CD4-positive, alpha-beta T cell treated with Interleukin-15 for 4 hours (primary cell): ENCODE measurements at places on chromosomes 5 and 9.

- no peak for DNase-seq
Measured at GRCh38 chr9:79195879-79196278, 375.9 kb upstream of the TLE4 start.

- no peak for DNase-seq
Measured at GRCh38 chr5:79694652-79695051, 5.0 kb downstream of the CMYA5 start.

DNA sequence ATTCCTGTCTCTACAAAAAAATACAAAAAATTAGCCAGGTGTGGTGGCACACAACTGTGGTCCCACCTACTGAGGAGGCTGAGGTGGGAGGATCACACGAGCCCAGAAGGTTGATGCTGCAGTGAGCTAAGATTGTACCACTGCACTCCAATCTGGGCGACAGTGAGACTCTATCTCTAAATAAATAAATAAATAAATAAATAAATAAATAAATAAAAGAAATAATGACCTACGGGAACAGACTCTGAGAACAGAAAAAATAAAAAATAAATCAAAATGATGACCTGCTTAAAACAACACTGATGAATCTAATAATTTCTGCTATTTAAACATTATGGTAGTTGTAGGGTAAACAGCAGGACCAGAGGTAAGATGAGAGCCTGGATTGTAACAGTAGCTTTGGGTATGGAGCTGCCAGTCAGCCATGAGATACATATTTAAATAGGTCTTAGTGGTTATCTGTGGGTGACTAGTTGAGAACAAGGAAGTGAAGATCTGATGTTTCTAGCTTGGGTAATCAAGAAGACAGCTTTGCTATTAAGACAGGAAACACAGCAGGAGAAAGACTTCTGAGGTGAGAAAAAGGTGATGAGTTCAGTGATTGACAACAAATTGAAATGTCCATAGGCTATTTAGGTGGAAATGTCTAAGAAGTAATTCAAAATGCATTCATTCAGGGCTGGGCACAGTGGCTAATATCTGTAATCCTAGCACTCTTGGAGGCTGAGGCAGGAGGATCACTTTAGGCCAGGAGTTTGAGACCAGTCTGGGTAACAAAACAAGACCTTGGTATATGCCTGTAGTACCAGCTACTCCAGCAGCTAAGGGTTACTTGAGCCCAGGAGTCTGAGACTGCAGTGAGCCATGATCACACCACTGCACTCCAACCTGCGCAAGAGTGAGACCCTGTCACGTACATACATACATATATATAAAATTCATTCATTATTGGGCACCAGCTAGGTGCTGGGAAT, 11.0 kb downstream of the RNF145 start:
- DNase-seq: peak; percentile 40

DNA sequence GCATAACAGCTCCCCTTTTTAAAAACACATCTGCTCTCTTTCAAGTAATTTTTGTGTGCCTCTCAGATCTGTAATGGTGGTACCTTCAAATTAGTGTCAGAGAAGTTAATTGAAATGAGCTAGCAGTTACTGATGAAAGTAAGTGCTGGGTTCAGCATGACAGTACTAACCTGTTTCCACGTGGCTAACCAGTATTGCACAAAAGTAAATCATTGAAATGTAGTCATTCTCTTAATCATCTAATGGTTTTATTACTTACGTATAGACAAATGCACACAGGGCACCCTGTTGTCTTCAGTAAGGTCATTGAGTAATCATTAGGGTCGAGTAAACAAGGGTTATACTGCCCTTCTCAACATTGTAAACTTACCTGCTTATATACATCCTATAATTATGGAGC, 157.8 kb upstream of the PRR16 start:
- no peak for DNase-seq

DNA sequence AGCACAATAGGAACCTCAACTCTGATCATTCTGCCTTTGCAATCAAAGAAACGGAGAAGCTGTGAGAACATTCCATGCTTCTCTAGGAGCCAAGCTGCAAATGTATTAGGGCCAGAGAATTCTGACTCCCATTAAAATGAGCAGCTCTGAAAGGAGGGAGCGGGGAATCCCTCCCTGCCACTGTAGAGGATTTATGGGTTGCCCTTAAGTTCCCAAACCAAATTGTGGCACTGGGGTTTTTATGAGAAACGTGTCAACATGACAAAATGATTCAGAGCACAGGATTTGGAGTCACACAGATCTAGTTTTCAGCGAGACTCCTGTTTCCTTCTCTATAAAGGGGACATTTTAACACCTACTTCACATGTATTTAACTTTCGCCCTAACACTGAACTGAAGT, 1.8 kb downstream of the IL6ST start:
- DNase-seq: no peak

GRCh38 chr9:72334658-72335337, 30.2 kb downstream of the ZFAND5 start:
- DNase-seq: no peak

DNA sequence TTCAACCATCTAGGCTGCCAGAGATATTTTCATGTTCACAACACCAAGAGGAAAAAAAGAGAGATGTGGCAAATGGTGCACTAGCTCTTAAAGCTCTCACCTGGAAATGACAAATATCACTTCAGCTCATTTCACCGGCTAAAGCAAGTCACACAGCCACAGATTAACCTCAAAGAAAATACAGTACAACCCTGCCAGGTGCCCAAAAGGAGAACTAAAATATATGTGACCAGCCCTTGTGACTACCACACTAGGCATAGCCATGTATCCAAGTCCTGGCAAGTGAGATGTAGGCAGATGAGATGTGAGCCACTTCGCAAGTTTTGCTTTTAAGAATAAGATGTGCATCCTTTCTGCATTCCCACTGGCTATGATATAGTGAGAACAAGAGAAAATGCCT, 41.4 kb downstream of the AGTPBP1 start:
- DNase-seq: no peak

DNA sequence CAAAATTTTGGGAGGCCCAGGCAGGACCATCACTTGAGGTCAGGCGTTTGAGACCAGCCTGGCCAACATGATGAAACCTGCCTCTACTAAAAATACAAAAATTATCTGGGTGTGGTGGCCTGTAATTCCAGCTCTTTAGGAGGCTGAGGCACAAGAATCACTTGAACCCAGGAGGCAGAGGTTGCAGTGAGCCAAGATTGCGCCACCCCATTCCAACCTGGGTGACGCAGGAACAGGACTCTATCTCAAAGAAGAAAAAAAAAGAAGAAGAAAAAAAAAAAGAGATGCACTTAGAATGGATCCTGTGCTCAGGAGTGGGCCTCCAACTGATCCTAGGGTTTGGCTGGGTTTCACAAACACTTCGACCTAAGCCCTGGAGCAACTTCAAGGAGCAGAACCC, 45.1 kb downstream of the GLDC start:
- DNase-seq: no peak

DNA sequence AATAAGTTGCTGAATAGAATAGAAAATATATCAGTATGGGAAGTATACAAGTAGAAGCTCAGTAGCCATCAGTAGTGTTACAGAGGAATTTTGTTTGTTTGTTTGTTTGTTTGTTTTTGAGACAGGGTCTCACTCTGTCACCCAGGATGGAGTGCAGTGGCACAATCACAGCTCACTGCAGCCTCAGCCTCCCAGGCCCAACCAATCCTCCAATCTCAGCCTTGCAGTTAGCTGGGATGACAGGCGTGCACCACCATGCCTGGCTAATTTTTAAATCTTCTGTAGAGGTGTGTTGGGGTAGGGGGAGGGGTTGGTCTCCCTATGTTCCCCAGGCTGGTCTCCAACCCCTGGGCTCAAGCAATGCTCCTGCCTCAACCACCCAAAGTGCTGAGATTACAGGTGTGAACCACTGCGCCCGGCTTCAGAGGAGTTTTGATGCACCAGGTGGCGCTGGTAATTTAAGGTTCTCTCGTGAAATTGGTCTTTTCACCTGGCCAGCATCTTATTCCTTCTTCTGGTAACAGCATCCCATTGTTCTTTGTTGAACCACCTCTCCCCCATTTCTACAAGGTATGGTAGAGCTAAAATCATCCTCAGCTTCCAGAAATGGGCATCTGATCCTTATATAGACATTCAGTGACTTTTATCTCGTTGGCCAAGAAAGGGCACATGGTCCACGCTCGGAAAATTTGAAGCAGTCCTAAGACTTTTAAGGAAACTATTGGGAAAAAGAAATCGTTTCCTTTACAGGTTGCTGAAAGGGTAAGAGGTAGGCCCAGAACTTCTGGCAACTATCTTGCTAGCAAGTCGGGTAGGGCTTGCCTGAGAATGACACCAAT, 157.1 kb downstream of the ARRDC3 start:
- peak; percentile 61 for DNase-seq

- DNase-seq: no peak
Measured at GRCh38 chr5:53276825-53277224, 167.3 kb upstream of the MOCS2 start.

GRCh38 chr5:86951761-86952160, 315.9 kb upstream of the RASA1 start:
- DNase-seq: no peak

DNA sequence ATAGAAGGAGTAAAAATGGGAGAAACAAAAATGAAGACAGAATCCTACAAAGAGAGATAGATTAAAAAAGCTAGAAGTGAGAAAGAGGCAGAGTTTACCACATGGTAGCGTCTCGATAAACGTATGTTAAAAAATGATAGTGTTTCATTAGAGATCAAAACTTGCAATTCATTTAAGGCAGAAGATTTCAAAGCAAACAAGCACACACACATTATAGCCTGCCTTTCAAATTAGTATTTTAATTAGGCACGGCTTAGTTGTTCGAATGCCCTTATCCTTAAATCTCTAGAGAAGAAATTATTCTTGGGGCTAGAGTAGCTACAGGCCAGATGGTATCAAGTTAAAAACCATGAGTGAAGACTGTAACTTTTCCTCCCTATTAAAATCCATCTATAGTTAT, 6.0 kb downstream of the STOM start:
- no peak for DNase-seq

GRCh38 chr9:114500697-114501292, 4.5 kb downstream of the WHRN start:
- no peak for DNase-seq

DNA sequence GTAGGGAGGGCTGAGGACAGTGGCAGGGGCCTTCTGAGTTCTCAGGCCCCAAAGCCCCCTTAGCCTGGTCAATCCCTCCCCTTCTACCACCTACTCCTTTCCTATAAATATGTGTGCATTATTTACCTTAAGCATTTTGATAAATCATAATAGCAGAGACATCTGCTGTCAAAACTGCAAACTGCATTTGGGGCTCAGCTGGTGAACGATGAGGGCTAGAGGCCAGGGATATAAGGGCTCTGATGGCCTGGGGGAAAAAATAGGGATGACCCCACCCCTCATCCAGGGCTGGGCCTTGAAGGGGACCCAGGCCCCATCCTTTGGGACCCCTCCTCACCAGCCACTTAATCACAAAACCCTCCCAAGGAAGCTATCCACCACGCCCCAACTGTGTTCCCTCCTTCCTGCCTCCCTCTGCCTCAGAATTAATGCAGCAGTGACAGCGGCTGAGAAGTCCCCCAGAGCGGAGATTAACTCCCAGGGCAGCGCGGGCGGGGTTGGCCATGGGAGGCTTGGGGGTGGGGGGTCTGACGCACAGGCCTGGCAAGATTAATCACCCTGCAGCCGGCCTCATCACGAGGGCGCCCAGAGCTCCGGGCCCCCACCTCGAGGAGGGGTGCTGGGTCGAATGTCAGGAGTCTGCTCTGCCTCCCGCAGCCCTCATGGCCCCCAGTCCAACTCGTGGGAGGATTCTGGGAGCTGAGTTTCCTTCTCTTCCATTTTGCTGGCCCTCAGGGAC, 42.1 kb downstream of the CXXC5 start:
- peak; percentile 34 for DNase-seq

GRCh38 chr5:178413988-178414387, 176.2 kb downstream of the COL23A1 start:
- DNase-seq: no peak

- peak; percentile 64 for DNase-seq
Measured at GRCh38 chr5:96885518-96886338, 9.4 kb downstream of the ERAP2 start.

- DNase-seq: no peak
Measured at GRCh38 chr9:115978659-115979096, 174.9 kb upstream of the PAPPA start.

DNA sequence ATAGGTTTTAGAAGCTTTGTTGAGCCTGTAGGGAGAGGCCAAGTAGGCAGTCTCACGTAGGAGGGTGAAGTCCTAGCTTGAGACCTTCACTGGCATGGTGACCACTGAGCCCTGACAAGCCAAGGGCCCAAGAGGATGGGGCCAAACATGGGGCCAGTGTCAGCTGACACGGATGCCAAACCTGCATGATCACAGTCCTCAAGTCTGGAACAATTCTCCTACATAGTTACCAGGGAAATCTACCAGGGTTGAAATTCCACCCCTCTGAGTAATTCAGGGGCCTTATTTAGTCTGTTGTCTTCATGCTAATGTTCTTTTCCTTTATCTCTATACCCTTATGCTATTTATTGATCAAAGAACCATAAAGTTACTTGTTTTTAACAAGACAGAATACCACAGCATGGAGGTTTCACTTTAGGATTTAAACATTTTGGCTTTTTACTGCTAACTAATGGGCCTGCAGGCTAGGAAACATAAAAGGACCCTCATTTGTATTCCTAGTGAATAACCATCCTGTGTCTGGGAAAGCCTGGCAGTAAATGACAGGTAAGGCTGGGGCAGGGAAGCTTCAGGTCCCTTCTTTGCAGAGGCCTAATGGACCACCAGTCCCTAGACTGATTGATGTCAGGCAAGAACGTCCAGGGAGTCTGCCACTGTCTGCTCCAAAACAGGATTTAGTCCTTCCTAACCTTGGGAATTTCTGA, 140.8 kb downstream of the FGF1 start:
- DNase-seq: no peak

GRCh38 chr5:141192110-141192725, at the start of gene PCDHB10:
Gene PCDHB10 (plus strand): TSS chr5:141192353. CDS start chr5:141192553, 200 bp downstream.
- peak; percentile 7 for DNase-seq

DNA sequence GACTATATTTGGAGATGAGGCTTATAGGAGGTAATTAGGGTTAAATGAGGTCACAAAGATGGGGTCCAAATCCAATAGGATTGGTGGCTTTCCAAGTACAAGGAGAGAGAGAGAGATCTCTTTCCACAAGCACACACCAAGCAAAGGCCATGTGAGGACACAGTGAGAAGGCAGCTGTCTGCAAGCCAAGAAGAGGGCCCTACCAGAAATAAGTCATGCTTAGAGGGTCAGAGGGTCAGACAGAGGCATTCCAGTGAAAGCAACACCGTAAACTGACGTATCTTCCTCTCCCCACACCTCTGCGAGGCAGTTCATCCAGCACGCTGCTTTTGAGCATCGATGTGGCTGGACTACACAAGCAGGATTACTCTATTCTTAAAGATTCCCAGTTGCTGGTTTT, 87.9 kb downstream of the SLC1A3 start:
- no peak for DNase-seq

- no peak for DNase-seq
Measured at GRCh38 chr5:138594305-138595058, 19.3 kb upstream of the HSPA9 start.

GRCh38 chr5:140207250-140207964, 32.4 kb downstream of the CYSTM1 start:
- no peak for DNase-seq

- no peak for DNase-seq
Measured at GRCh38 chr5:61831736-61832135, 474.3 kb upstream of the KIF2A start.
